ENCODE measurements at places on chromosomes 16 and 17.

DNA sequence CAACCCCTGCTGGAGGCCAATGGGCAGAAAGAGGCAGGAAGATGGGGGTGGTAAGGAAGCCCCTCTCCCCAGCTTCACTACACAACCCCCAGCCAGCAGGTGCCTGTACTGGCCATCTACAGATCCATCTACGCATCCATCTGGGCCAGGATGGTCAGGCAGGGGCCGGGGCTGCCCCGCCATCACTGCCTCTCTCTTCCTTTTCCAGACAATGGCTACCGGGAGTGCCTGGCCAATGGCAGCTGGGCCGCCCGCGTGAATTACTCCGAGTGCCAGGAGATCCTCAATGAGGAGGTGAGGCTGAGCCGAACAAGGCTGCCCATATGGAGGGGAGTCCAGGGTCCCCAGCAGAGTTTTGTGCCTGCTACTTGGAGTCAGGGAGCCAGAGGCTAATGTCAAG is 23.5 kb upstream of the SPPL2C start:
- no peak for DNase-seq

- no peak for DNase-seq
Measured at GRCh38 chr17:80223142-80223815, 3.1 kb downstream of the SLC26A11 start.

- DNase-seq = no peak
Measured at GRCh38 chr16:68487669-68488068, 39.4 kb upstream of the SMPD3 start.

GRCh38 chr17:78751447-78752161 is 30.5 kb downstream of the CYTH1 start:
- DNase-seq = no peak

GRCh38 chr17:54920819-54921218 is 20.2 kb downstream of the TOM1L1 start:
- no peak for DNase-seq

DNA sequence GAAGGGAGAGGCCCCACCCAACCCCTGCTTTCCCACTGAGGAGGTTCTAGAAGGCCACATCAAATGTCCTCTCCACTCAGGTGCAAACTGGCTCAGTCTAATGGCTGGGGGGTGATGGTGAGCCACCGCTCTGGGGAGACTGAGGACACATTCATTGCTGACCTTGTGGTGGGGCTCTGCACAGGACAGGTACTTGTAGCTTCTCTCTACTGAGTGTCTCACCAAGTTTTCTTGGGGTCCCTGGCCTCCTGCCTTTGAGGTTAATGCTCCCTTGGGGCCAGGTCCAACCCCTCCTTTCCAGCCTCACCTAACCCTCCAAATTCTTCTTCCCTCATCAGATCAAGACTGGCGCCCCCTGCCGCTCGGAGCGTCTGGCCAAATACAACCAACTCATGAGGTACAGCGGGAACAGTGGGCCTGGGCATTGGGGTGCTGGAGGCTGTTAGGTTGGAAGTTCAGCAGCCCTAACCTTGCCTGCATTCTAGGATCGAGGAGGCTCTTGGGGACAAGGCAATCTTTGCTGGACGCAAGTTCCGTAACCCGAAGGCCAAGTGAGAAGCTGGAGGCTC is 5.7 kb downstream of the ENO3 start:
- no peak for DNase-seq

DNA sequence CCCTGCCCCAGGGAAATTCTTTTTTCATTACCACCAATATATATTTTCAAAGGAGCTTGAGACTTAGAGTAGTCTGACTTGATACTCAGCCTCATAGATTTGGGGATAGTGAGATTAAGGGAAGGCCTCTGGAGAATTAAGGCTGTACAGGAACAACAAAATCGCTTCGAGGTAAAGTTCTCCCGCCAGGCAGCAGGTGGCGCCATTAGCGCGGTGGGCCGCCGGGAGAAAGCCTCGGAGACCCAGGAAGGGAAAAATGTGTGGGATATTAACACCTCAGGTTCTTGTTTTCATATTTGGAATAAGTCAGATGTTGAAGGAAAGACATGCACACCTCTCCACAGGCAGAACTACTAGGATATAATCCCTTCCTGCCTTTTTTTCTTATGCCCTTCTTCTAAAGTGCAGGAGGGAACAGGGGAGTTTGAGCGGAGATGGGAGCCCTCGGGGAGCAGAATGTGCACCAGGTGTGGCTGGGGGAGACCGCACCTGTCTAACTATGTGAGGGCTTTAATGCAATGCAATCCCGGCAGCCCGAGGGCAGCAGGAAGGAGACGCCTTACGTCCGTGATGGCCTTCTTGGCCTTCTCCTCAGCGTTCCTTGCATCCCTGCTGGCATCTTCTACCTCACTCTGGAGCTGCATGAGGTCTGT is 25.9 kb downstream of the MYH3 start:
- DNase-seq = no peak

GRCh38 chr16:85524630-85525419 is 88.3 kb upstream of the GSE1 start:
- no peak for DNase-seq

DNA sequence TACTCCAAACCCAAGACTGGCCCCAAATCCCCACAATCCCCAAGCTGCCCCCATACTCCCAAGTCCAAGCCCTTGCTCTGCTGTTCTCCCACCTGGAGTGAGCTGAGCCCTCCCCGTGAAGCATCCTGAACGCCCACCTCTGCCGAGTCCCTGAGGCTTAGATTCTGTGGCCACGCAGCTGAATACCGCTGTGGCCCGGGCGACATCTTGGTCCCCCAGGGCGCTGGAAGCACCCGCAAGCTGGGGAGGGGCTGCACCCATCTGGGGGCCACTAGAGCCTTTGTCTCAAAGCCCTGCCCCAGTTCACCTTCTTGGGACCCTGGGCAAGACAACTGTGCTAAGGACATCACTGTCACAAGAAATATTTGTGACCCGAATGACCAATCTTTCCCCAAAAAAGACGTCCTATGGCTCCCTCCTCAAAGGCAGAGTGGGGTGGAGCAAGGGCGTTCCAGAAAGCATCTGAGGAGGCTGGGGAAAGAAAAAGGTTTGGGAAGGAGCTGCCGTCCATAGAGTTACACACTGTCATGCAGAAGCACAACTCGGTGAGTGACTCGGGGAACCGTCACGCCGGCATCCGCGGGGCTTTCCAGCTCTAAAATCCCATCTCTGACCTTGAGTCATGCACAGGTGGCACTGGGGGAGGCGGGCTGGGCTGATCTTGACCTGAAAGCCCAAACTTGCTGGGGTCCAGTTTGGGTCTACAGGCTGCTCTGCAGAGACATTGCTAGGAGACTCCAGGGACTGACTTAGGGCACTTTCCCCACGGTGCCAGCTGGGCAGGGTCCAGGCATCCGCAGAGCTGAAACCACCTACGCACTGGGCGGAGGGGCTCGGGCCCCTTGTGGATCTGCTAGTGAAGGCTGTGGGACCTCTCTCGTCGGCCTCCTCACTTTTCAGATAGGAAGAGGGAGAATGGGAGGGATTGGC is 6.6 kb downstream of the PTX4 start:
- no peak for DNase-seq

DNA sequence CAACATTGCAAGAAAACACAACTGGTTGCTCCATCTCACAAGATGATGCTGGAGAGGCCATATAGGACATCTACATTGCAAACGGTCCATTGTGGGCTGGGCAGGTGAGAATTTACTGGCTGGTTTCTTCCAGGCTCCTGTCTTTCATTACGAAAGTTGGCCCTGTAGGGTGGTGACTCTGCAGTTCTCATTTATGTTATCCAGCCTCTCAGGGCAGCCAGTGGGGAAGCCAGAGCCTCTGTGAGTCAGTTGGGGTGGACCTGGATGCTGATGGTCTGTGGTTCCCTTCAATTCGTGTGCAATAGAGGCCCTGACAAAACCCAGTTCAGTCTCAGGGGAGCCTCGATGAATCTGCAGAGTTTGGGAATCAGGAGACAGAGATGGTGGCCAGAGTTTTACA is 341.0 kb upstream of the CCL2 start:
- no peak for DNase-seq

DNA sequence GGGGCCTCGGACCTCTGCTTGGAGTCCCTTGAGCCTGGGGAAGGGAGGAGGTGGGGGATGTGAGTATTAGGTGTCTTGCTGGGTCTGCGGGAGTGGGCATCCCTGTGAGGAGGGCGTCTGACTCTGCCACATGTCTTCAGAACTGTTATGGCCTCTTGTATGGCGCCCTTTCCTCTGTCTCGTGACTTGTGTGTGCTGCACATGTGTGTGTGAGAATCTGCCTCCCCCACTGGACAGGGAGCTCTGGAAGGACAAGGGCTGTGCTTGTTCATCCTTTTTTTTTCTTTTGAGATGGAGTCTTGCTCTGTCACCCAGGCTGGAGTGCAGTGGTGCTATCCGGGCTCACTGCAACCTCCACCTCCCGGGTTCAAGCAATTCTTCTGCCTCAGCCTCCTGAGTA is 33.4 kb downstream of the ARHGAP23 start:
- DNase-seq = no peak

DNA sequence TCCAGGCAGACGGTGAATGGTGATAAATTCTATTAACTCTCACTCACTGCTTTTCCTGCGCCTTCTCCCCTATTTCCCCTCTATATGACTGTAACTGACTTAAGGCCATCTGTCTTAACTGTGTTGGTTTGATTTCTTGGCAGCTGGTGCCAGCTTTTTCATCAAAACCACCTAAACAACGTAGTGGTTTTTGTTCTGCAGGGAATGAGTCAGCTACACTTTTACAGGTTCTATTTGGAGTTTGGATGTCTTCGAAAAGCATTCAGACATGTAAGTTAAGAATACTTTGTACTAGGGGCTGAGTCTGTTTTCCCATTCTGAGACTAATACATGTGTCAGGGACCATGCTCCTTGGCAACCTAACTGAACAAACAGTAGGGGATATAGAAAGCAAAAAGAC is 8.5 kb downstream of the REXO5 start:
- peak; percentile 63 for DNase-seq

GRCh38 chr17:29625037-29625750 is 2.5 kb upstream of the CORO6 start:
- DNase-seq = no peak

- peak; percentile 5 for DNase-seq
Measured at GRCh38 chr16:57479205-57479975, 6.9 kb downstream of the DOK4 start.

Measured in DMS 273 treated with DMSO at 0.1 percent for 48 hours (cell line).